ENCODE measurements at places on chromosomes 5 and 9.

DNA sequence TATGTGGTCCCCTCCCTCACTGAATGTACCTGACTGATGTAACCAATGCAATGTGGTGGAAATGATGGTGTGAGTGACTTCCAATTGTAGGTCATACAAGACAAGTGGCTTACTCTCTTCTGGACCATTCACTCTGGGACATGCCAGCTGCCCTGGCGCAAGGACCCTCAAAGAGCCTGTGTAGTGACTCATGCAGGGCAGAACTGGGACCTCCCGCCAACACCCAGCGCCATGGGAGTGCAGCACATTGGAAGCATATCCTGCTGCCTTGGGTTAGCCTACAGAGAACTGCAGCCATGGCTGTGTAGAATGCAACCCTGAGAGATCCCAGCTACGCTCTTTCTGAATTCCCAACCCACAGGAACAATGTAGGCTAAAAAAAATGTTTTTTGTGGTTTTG is 90.0 kb upstream of the PANK3 start:
- no peak for DNase-seq

DNA sequence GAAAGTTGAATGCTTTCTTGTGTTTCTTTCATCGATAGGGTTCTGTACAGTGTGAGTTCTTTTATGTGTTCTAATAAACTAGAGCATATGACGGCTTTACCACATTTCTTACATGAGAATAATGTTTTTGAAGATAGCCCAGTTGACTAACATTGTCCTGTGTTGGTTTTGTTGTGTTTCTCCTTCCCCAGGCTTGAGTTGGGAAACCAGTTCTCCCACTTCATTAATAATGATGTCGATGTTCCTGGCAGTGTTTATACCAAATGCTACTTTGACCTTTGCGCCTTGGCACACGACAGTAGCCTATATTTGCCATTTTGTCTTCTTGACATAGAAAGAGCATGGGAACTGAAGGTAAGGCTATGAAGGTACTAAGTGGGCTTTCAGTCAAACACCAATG is 14.4 kb upstream of the ZNF782 start:
- no peak for DNase-seq

DNA sequence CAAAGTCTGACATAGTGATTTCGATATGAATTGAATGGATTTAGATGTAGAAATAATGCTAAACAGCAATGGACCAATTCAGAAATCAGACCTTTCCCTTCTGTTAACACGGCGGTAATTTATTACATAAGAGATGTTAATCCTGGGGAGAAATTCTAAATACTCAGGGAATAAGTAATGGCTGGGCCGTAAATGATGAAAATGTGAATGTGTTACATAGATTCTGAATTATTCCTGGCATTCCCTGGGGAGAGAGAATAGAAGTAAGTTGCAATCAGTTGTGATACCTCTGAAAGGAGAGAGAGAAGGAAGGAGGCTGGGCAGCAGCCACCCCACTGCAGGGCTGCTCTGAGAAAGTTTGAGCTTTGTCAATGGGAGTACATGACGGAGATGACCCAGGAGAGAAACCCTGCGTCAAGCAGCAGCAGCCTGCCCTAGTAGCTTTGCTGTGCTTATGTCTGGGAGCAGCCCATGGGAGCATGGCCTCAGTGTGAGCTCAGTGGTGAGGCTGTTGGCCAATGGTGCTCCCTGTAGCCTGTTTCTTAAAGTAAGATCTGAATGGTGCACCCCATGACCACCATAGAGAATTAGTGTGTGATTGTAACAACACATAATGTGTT is 420.1 kb downstream of the MTRR start:
- no peak for DNase-seq

DNA sequence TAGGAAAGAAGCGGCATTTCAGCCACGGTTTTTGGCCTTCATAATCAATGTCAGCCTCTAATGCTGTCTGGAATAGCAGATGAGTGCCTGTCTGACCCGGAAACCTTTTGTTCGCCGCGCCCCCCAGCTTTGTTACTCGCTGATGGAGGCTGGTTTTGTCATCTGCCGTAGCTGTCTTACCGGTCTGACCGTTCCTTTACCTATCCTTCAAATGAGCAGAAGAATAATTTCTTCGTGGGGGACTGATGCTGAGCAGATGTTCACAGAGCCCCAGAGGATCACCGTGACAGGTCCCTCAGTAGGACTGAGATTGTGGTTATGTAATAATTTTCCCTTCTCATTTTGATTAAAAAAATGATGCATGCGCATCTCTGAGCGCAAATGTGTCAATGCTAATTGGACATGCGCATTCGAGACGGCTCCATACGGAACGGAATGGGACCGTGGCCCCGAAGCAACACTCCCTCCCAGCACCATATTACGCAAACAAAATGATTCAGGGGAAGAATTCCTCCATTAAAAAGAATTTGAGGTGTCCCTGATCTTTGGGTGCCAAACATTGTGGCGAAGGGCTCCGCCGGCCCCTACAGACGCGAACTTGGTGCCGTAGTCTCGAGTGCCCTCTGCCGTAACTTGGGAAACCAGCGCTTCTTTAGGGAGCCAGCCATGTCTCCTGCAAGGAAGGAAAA is 27.6 kb downstream of the TLX3 start:
- DNase-seq: no peak

DNA sequence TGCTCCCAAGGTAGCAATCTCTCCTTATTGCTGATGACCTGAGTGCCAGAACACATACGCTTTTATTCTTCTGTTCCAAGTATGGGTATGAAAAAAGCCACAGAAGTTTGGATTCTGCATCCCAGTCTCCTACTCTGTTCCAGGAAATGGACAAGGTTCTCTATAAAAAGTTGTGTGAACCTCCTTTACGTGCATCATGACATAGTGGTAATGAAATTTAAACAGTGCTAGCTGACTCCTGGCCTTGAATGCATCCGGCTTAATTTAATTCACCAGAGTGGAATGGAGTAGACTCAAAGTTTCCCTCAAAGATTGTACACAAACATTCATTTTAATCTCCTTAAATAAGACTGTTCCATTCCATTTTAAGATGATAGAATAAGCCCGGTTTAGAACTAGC is 68.9 kb downstream of the LURAP1L start:
- no peak for DNase-seq

GRCh38 chr5:140219068-140219991 is 44.3 kb downstream of the CYSTM1 start:
- DNase-seq: no peak

DNA sequence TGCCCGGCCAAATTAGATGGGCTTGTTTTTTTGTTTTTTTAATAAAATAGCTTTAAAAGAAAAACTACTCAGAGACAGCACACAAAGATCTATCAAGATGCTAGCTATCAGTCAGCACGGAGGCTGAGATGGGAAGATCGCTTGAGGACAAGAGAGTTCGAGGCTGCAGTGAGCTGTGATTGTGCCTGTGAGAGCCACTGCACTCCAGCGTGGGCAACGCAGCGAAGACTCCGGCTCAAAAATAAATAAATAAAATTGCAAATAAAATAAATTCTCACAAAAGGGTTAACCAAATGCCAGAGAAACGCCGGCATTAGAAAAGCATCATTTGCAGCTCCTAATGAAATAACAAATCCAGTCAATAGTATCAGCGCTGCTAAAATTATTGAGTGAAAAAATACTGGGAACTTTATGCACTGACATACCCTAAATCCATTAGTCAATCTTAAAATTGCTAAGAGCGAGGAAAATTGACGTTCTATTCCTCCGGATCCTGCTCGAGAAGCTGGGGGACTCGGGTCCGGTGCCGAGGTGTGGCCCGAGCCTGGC is 681 bp downstream of the CPLANE1 start:
- no peak for DNase-seq

- no peak for DNase-seq
Measured at GRCh38 chr5:54956922-54957321, 28.5 kb downstream of the ESM1 start.
